Fibroblast of skin of left biceps (primary cell): ENCODE measurements at places on chromosomes 11 and 22.

- DNase-seq = peak; percentile 3
These were observed 814.6 kb upstream of the CCDC179 start for GRCh38 chr11:23674866-23675265.

DNA sequence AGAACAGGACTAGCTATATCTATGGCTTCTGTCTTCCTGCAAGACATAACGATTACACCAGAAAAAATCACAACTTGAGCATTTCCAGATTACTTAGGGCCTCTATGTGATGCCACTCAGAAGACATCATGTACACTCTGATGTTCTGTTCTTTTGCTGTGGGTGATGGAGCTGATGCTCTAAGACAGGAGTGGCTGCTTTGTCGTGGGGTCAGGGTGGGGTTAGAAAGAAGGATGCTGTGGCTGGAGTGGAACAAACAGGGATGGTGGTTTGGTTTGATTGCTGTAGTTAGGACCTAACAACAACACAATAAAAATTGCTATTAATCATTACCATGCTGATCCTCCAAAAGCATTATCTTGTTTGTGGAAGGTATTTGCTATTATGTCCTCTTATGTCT, 120.3 kb upstream of the ARHGAP20 start:
- no peak for DNase-seq

DNA sequence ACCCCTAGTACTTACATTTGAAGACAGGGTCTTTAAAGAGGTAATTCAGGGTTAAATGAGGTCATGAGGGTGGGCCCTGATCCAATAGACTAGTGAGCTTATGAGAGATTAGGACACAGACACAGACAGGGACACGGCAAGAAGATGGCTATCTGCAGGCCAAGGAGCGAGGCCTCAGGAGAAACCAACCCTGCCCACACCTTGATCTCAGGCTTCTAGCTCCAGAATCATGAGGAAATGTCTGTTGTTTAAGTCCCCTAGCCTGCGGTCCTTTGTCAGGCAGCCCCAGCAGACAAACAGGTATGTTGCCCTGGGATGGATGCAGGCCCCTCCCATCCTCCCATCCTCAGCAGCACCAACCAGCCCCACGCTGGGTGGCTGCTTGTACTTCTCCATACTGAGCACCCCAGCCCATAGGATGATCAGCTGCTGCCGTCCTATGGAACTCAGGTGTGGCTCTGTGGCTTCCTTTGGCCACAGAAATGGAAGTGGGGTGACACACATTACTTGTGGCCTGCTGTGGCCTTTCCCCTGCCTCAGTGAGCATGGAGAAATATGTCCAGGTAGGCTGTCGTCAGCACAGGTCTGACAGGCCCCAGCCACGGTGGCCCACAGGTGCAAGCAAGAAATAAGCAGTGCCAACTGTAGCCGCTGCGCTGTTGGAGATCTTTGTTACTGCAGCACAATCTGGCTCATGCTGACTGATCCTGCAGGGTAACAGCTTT, 7.9 kb downstream of the GNB1L start:
- DNase-seq = no peak

GRCh38 chr11:64185175-64185692, 737 bp upstream of the STIP1 start:
- DNase-seq = no peak

DNA sequence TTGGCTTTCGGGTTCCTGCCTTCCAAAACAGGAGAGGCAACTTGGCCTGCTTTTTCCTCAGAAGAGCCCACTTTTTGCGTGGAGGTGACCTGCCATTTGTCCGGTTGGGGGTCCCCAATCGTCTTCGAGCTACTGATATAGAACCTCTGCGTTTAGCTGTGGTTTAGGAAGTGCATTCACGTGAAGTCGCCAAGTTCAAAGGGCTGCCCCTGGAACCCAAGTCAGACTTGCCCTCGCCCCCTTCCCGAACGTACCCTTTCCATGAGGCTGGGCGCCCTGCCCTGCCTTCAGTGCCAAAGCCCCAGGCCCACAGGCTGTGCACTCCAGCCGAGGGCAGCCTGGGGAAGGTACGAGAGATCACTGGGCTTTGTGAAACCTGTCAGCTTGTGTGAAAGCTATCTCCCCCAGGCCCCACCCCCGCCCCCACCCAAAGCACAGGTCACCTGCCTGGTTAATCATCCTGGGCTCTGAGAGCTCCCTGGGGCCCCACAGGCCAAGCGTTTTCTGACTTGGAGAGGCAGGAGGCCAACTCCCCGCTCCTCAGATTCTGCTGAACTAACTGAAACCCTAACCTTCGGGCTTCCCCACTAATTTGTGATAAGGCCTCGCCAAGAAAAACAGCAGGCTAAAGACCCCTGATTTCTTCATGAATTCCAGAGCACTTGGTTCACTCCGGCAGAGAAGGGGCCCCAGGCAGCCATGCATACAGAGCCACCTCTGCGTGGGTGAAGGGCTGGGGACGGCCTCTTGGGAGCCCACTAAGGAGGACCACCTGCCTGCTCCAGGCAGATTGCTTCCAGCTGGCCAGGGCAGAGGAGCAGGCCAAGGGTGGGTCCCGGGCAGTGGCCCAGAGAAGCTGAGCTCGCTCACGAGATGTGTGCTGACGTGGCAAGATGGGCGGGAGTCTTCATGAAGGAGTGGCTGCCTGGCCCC, 25.8 kb upstream of the KCNQ1OT1 start:
- peak; percentile 53 for DNase-seq

DNA sequence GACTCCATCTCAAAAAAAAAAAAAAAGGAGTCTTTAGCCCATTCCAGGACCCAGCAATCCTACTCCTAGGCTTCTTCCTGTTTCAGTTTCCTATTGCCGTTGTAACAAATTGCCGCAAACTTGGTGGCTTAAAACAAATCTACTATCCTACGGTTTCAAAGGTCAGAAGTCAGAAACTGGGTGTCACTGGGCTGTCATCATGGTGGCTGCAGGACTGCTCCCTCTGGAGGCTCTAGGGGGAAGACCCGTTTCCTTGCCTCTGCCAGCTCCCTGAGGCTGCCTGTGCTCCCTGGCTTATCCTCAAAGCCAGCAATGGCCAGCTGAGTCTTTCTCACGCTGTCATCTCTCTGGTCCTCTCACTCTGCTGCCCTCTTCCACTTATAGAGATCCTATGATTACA, 8.7 kb upstream of the DAGLA start:
- no peak for DNase-seq

DNA sequence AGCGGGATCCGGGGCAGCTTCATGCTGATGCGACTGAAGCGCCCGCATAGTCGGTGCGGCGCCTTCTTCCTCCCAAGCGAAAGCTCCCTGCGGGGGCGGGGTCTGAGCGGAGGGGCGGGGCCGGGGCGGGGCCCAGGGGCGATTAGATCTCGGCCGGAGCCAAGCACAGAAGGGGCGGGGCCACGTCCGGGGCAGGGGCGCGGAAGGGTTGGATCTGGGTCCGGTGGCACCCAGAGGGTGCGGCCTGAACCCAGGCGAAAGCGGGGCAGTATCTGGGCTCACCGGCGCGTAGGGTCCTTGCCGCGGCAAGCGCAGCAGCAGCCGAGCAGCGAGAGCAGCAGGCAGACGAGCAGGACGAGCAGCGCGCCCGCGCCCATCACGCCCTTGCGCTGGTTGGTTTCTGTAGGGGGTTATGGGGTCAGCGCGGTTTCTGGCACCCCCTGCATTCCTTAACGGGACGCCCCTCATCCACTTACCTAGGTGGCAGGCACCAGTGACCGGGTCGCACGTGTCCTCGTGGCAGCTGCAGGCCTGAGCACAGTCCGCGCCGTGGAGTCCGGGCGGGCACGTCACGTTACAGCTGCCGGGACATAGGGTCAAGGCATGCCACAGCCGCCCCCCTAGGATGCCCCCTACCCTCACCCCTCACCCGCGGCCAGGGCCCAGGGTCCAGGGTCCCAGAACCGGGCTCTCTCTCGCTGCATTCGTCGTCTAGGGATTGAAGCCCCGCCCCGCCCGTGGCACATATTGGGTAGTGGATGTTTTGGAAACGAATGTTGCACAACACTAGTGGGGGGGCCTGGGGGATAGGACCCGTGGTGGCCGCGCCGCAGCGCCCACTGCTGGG, 8.1 kb downstream of the SCARF2 start:
- no peak for DNase-seq

DNA sequence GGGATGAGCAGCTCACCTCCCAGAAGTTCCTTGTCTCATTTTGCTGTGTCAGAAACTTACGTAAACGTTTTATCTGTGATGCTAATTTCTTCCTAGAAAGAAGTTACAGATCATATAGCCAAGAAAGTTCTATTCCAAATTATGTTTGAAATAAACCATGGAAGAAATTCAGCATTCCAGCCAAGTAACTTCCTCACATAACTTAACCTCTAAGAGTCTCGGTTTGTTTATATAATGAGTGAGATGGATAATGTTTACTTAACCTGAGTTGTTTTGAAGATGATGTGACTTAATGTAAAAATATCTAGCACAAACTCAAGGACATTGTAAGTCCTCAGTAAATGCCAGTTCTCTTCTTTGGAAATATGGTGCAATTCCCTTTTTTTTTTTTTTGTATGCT, 8.9 kb upstream of the MUC15 start:
- no peak for DNase-seq

- DNase-seq = no peak
These were observed 82.6 kb downstream of the LRRC32 start for GRCh38 chr11:76587820-76588454.

DNA sequence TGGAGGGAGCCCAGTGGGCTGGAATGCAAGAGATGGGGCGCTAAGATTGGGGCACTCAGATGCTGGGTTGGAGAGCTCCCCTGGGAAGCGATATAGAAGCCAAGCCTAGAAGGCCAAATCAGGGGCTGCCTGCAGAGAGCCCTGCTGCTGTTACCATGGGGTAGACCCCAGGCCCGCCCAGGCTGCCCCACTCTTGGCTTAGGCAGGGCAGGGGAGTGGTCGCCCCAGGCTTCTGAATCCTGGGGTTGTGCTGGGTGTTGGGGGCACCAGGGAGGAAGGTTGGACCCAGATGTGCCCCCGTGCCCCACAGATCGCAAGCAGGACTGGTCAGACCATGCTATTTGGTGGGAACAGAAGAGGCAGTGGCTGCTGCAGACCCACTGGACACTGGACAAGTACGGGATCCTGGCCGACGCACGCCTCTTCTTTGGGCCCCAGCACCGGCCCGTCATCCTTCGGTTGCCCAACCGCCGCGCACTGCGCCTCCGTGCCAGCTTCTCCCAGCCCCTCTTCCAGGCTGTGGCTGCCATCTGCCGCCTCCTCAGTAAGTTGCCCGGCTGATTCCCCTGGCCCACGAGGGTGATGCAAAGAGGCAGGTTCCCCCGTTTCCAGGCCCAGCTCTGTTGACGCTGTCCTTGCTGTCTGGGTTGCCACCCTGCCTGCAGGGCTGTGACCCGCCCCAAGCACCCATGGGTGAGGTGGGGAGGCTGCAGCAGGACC, 3.9 kb downstream of the FERMT3 start:
- DNase-seq = no peak

- no peak for DNase-seq
These were observed 30.4 kb downstream of the BSX start for GRCh38 chr11:122951211-122951610.

DNA sequence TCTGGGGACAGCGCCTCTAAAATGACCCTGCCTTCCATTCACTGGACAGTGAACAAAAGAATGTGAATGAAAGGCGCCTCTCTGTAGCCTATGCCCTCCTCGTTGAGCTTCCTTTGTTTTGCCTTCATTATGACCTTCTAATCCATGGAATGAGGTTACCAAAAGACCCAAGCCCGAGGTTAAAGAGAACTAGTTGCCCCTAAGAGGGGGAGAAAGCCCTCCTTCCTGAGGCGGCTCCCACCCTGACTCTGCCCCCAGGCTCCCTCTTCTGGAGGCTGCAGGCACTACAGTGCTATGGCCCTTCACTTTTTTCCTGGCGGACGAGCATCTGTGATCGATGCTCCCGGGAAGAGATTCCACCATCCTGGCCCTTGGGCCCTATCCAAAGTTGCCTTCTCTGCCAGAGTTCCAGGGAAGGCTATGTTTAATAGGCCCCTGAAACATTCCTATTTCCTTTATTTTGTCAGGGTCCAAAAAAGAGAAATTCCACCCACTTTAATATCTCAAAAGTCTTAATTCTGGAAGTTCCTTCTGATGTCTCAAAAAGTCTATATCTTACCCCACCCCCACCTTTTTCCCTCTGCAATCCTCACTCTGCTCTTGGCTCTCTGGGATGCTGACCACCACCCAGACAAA, 147.3 kb downstream of the FEZ1 start:
- DNase-seq = no peak

GRCh38 chr11:10379871-10380568, 75.0 kb upstream of the AMPD3 start:
- DNase-seq = no peak

DNA sequence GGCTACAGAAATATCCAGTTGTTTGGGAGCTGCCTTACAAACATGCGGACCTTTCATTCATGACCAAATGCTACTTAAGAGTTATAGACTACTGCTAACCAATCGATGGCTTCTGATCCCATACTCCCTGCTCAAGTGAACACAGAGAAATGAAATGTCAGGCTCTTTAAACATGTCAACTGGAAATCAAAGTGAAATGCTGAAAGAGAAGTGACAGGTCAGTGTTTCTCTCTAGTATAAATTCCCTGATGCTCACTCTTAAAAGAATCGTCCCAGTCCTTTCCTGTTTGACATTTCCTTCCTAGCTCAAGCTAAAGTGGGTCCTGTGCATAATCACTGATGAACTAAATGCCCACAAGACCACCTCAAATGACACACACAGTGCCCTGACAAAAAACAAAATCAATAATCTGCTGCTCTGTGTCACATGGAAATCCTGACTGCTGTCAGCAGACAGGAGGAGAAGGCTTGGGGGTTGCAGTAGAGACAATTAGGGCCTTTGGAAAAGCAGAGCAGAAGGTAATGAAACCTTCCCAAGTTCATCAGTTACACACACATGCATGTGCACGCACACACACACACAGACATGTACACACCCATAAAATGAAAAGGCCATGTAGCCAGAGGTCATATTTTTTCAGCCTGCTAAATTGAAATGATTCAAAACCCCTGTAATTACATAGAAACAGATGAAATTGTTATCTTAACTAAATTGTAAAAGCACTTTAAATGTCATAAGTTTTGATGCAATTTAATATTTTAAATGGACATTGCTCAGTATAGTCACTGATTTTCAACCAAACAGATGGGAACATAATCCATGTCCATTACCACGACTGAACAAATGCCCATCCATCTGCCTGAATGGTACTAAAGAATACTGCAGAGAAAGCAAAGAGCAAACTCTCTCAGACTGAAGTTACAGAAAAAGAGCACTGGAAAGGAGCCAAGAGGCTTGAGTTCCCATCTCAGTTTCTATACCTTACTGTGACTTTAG, 330.7 kb downstream of the TTC28 start:
- no peak for DNase-seq

- DNase-seq = no peak
These were observed 10.9 kb downstream of the USP2 start for GRCh38 chr11:119370486-119371046.

GRCh38 chr11:111676878-111677585, 74.8 kb downstream of the SIK2 start:
- no peak for DNase-seq

GRCh38 chr11:2927121-2927800, 2.0 kb downstream of the PHLDA2 start:
- DNase-seq = no peak

DNA sequence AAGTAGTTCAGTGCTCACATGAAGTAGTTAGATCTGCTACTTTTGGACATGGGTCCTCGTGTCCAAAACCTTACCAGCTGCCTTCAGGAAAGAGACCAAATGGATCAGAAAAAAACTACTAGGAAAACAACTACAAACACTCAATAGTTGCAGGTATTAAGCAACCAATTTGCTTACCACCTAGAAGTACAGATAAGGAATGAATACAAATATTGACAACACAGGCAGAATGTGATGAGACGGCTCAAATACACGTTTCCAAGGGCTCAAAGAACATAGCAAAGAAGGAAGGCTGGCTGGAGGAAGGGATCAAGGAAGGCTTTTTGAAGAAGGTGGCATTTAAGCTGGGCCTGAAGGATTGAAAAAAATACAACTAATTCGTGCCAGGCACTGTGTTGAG, 41.8 kb downstream of the NRXN2 start:
- DNase-seq = no peak
